ENCODE measurements at places on chromosomes 12 and 14.

- DNase-seq: no peak
Observed at GRCh38 chr14:72788255-72788654, 105.6 kb downstream of the DPF3 start.

- no peak for DNase-seq
Observed at GRCh38 chr12:113369391-113369985, 11.1 kb downstream of the PLBD2 start.

GRCh38 chr12:93200291-93200917 lies 177.3 kb upstream of the NUDT4 start:
- no peak for DNase-seq

DNA sequence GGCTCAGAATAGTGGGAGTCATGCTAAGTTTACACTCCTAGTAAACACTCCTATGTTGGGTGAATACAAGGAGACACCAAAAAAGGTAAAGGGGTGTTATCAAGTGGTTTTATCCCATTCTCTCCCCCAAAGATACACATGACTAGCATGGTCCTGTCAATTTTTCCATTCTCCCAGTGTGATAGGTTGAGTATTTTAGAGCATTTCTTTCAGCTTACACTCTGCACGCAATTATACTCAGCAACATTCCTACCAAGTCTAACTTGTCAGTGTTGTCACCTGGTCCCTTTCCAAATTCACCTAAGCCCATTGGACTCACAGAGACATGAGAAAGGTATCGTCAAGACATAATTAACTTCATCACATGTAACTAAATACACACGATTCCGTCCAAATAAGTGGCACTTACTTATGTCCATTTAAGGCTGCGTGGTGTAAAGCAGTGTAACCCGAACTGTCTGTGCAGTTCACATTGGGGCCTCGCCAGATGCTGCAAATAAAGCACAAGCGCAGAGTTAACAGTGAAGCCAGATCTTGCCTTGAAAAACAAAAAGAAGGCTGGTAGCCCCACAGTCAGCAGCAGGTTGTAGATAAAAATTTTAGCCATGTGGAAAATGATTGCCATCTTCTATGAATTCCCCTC lies 159.7 kb downstream of the ANKS1B start:
- no peak for DNase-seq

- DNase-seq: no peak
Observed at GRCh38 chr12:78040111-78040510, 209.4 kb downstream of the NAV3 start.

- no peak for DNase-seq
Observed at GRCh38 chr14:92470215-92470614, 43.4 kb upstream of the RIN3 start.

DNA sequence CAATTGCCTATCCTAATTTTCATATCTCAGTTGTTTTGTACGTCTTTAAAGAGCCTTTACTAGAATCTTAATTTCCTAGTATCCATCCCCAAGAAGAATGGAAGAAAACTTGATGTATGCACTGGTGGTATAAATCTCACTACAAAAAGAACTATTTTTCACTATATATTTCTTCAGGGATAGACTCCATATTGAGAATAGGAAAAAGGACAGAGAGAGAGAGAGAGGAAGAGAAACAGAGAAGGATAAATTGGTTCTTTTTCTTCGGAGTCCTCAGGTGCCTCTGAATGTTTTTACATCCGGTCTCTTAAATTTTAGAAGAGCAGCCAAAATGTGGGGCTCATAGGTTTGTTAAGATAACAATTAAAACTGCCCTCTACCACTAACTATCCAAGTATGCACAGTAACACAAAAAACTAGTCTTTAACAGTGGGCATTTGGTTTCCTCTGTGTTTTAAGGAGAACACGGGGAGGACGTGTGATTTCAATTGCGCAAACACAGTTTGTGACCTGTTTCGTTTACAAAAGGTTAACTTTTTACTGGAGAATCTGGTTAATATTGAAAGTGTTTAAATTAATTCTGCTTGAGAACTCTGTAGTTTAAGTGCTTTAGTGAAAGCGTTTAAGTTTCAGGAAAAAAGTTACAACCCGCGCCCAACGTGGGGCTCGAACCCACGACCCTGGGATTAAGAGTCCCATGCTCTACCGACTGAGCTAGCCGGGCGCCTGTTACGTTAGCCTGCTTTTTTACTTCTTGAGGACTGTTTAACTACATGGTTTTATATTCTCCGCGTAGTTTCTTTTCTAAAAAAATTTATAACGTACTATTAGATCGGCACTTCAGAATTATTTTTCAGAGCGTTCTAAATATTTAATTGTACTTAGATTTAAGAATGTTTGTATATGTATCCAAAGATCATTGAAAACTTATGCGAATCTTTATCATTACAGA lies 5.1 kb upstream of the PSMA3 start:
- DNase-seq: peak; percentile 79

DNA sequence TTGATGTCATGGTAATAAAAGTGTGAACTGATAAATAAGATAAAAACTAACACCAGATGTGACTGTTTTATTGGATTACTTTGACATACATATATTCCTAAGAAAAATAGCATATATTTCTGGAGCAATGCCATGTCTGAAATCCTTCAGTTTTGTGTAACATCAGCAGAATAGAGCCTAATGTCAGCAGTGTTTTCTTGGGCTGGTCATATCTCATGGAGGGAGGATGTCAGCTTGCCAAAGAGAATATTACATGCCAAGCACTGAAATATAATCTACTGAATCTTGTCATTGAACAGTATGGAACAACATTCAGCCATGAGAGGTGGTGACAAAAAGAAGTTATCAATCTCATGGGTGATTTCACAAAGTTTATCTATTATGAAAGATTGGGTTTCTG lies 220.3 kb downstream of the KLHL28 start:
- no peak for DNase-seq

GRCh38 chr12:106736051-106736957 lies 38.2 kb upstream of the RIC8B start:
- no peak for DNase-seq

GRCh38 chr14:52741865-52742264 lies 11.9 kb downstream of the STYX start:
- DNase-seq: no peak

GRCh38 chr12:70449753-70450341 lies 83.8 kb downstream of the KCNMB4 start:
- no peak for DNase-seq

GRCh38 chr12:124599074-124599999 lies 31.9 kb upstream of the NCOR2 start:
- no peak for DNase-seq

DNA sequence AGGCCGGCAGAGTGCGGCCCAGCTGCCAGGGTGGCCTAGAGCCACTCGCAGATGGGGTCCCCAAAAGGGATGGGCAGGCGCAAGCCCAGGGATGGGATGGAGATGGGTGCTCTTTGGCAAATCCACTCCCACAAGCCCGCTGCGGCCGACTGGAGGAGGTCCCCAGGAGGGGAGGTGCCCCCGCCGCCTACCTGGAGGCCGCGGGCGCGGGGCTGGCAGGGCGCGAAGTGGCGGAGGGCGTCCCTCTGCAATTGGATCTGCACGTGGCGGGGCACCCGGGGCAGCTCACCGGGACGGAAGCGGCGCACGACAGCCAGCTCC lies 730 bp downstream of the PPP1R3E start:
- DNase-seq: no peak

- DNase-seq: no peak
Observed at GRCh38 chr12:115871714-115872113, 405.8 kb downstream of the MED13L start.

DNA sequence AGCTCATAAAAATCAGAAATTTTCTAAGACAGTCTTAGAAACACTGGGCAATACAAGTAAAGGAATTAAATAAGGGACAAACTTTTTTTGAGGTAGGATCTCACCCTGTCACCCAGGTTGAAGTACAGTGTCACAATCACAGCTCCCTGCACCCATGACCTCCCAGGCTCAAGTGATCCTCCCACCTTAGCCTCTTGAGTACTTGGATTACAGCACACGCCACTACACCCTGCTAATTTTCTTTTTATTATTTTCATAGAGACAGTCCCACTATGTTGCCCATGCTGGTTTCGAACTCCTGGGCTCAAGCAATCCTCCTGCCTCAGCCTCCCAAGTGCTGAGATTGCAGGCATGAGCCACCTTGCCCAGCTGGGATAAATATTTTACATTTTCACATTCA lies 90.3 kb downstream of the USP15 start:
- DNase-seq: no peak

DNA sequence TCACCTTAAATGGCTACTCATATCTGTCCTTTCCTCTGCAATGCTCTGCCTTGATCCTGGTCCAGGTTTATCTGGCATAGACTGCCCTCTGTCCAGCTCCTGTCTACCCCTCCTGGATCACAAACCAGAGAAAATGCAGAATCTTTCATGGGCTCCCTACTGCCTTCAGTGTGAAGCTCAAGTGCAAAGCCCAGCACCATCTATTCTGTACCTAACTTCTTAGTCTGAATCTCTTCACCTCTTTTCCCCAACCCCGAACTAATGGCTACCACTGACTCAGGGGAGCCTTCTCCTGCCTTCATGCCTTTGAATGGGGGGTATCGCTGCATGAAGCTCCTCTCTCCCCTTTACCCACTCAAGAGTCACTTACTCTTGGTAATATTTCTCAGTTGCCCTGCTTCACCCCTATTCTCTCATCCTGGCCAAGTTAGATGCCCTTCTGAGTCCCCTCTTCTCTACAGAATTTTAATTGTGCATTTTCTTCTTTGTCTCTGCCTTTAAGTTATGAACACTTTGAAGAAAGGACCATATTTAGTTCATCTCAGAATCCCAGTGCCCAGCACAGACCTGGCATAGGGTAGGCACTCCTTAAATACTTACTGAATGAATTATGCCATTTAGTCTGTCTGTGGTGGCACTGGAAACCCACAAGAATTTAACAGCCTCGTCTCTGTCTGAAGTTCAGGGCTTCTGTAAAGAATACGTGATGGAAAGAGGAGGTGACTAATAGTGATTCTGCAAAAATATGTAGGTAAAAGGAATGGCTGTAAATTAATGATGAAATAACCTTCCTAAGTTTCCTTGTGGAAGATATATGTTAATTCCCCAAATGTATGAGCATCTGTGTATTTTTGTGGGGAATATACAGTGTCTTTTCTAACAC lies 191.3 kb upstream of the AMIGO2 start:
- DNase-seq: no peak

- DNase-seq: no peak
Observed at GRCh38 chr12:115451780-115452736, 768.1 kb upstream of the TBX3 start.

- no peak for DNase-seq
Observed at GRCh38 chr12:11689591-11690186, 40.2 kb downstream of the ETV6 start.

DNA sequence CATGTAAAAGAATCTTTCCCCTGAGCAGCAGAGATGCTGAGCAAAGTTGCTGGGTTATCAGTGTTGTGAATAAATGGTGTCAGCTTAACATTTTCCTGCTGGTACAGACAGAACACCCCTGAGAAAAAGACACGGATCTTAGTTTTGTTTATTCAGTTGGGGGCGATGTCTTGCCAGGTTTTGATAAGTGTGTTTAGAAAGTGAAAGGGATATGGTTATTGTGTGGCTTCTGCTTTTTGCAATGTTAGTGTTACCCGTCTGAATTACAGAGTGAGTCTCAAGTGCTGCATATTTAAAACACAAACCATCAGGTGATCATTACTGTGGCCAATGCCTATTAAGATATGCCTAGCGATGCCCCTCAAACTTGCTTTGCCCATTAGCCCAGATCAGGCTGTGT lies 864.6 kb upstream of the SEL1L start:
- DNase-seq: no peak
